Sigmoid colon (tissue), 7 donors: ENCODE measurements at places on chromosomes 5 and 9.

DNA sequence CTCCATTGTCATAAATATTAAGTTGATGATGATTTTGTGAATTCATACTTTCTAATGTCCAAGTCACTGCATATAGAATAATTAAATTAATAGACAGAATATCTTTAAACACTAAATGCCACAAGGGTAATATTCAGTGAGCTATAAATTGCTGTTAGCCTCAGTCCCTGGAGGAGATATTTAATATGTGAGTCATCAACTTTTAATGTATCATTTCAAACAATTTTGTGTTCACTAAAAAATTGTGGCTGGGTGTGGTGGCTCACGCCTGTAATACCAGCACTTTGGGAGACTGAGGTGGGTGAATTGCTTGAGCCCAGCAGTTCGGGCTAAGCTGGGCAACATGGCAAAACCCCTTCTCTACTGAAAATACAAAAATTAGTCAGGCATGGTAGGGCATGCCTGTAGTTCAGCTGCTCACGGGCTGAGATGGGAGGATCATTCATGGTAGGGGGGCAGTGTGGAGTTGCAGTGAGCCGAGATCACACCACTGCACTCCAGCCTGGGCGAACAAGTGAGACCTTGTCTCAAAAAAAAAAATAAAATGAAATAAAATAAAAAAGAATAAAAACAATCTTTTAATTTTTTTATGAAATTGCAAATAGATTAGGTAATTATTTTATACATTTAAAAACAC lies 717.3 kb upstream of the CHD1 start:
- no peak for DNase-seq

GRCh38 chr9:89352874-89353649 lies 34.8 kb downstream of the SECISBP2 start:
- no peak for DNase-seq

- DNase-seq, result no peak
Observed at GRCh38 chr5:88827997-88828396, 55.0 kb downstream of the MEF2C start.

GRCh38 chr9:133035669-133036068 lies 4.9 kb downstream of the GTF3C5 start:
- DNase-seq, result no peak

DNA sequence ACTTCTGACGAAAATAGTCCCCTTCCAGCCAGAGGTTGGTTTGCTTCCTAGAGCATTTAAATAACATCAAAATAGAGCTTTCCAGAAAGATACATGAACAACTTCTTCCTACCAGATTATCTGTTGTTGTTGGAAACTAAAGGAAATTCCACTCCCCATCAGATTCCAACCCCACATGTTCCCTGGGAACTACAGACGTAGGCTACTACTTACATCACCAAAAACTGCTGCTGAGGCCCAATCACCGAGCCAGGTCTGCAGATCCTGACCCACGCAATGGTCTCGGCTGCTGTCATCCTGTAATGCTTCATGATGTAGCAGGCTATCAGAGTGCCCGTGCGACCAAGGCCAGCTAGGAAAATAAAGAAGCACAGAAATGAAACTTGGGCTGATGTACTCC lies 73.4 kb downstream of the HABP4 start:
- no peak for DNase-seq

DNA sequence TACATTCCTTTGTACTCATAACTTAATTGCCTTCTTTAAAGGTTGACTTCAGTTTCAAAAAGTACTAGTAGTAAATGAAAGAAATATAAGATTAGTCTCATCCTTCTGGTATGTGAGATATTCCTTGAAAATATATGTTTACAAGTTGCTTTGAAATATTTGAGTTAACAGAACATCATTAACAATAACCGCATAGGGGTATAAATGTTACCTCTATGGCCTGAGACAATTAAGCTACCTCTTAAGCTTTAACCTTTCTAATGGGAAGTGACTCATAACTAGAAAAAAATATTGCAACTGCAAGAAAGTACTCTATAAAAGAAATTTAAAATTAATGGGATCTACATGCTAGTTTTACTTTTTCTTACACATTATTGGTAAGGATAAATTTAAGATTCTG lies 399.0 kb downstream of the CDH10 start:
- no peak for DNase-seq

DNA sequence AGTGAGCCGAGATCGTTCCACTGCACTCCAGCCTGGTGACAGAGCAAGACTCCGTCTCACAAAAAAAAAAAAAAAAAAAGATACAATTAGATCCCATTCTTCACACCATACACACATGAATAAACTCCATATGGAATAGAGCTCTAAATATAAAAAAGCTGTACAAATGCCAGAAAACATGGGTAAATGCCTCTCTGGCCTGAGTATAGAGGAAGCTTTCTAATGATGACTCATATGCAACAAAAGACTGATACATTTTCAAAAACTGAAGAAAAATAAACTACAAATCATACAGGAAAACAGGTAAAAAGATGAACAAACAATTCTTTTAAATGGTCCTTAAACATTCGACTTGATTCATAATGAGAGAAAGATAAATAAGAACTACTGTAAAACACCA lies 8.6 kb downstream of the ZFP62 start:
- no peak for DNase-seq

GRCh38 chr9:91900797-91901177 lies 49.2 kb downstream of the ROR2 start:
- no peak for DNase-seq

DNA sequence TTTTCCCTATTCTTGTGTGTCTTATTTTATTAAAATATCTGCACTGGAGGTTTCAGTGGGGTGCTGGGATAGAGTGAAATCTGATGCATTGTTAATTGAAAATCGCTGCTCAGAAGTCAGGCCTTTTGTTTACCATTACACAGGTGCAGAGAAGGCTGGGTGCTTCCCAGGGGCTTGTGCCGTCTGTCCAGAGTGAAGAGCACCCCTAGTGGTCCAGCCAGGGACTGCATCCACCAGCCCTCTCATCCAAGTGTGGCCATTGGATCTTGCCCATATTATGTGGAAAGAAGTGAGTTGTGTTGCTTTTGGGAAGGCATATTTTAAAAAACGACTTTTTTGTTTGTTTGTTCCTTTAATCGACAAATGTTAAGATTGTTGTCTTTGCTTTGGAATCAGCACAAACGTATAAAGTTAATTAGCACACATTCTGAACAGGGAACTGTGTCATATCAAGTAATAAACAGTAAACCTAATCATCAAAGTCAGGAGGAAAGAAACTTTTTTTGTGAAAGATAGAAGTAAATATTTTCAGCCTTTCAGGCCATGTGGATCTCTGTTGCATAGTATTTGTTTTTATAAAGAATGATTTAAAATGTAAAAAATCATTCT lies 315.6 kb downstream of the MTRR start:
- no peak for DNase-seq

GRCh38 chr9:20477940-20478620 lies 144.2 kb downstream of the MLLT3 start:
- DNase-seq, result no peak

- DNase-seq, result peak; percentile 82
Observed at GRCh38 chr5:176658007-176658599, 10.8 kb downstream of the TSPAN17 start.

- DNase-seq, result no peak
Observed at GRCh38 chr9:123630233-123630632, 274.2 kb downstream of the CRB2 start.

GRCh38 chr5:72280581-72281069 lies 39.4 kb downstream of the MRPS27 start:
- no peak for DNase-seq

- no peak for DNase-seq
Observed at GRCh38 chr9:128459011-128459410, 3.2 kb downstream of the ODF2 start.

- DNase-seq, result no peak
Observed at GRCh38 chr9:123597876-123598556, 242.0 kb downstream of the CRB2 start.

DNA sequence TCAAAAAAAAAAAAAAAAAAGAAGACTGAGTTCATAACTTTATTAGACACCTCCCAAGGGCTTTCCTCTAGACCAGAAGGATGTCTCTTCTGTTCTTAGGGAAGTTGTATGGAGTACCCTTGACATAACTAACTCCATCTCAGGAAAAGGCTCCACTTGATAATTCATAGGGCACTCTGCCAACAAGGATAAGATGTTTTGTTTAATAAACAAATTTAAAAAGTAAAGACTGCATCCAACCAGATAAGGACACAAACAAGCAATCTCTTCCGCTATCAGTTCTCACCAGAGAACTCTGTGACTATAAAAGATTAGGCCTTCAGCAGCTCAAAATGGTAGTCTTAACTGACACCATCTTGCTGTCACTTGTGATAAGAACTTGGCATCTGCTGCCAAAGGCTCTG lies 65.8 kb downstream of the SFXN1 start:
- DNase-seq, result no peak

DNA sequence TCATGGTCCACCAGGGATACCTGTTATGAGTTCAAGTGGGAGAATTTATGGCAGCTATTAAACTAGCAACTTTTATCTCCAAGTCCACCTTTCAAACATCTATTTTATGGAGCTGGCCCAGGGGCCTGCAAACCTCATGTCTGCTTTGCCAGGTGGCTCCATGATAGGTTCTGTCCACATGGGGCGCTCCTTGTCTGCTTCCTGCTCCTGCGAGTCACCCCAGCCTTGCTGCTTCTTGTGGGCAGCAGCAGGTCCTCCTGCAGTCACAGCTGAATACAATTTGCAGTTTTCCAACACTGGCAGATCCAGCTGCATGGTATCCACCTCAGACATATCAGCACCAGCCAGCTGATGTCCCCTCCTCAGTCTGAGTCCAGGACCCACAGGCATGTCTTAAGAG lies 39.6 kb upstream of the FRRS1L start:
- no peak for DNase-seq

DNA sequence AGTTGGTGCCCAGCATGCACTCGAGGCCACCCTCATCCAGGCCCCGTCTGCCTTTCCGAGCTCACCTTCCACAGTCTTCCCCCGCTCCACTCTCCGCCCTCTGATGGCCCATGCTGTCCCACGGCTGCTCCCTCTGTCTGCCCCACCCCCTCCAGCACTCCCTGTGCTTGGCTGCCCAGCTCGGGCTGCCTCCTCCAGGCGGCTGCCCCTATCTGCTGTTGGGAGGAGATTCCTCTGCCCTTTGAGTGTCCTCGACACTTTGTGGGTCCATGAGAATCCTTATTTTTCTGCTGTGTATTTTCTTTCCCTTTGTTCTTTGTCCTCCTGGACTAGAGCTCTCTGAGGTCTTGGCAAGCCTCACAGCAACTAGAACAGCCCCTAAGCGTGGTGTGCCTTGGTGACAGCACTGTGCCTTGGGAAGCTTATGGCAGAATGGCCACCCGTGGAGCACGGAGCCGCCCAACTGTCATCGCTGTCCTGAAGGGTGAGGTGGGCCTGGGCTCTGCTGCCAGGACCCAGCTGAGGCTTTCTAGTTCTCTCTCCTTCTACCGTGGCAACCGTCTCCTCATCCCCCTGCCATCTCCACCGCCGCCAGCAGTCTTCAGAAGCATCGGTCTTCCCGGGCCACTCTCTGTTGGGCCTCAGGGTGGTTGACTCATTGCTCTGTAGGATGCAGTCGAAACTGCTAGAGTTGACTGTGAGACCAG lies 5.2 kb downstream of the NTMT1 start:
- no peak for DNase-seq

GRCh38 chr5:131242728-131243255 lies 21.1 kb upstream of the CDC42SE2 start:
- DNase-seq, result no peak

- no peak for DNase-seq
Observed at GRCh38 chr9:129108805-129109536, 1.6 kb downstream of the CRAT start.

DNA sequence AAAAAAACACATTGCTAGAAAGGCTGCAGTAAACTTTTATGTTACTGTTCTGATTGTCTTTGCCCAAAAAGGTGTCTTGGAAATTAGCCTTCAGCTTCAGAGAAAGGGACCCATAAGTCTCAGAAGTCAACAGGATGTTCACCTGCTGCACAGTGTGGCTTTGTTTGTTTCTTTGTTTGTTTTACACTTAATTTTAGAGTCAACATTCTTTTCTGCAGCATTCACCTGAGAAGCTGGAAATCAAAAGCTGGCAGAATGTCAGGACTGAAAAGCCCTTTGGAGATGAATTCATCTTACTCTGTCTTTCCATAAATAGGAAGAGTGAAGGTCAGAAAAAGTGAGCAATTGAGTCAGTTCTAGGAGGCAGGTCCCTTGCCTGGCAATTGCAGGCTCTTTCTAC lies 170.0 kb downstream of the PAPPA start:
- no peak for DNase-seq

DNA sequence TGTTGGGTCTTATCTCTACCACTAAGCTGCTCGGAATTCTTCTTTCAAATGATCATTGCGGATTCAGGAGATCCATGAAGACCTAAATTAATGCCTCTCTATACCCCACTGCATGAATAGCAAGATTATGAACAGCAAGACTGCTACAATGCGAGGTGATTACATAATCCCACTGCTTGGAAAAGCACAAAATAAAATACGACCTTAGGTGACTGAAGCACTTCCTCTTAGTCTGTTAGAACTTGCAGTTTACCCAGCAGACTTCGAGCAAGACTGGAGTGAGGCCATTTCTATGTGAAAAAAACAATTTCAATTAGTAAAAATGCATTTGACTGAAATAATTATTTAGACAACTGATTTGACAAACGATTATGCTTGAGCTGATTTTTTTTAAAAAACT lies 59.8 kb downstream of the SH3RF2 start:
- DNase-seq, result no peak

- DNase-seq, result peak; percentile 91
Observed at GRCh38 chr9:113581865-113582697, 118.6 kb downstream of the RGS3 start.
